ENCODE measurements at places on chromosomes 5 and 9.

DNA sequence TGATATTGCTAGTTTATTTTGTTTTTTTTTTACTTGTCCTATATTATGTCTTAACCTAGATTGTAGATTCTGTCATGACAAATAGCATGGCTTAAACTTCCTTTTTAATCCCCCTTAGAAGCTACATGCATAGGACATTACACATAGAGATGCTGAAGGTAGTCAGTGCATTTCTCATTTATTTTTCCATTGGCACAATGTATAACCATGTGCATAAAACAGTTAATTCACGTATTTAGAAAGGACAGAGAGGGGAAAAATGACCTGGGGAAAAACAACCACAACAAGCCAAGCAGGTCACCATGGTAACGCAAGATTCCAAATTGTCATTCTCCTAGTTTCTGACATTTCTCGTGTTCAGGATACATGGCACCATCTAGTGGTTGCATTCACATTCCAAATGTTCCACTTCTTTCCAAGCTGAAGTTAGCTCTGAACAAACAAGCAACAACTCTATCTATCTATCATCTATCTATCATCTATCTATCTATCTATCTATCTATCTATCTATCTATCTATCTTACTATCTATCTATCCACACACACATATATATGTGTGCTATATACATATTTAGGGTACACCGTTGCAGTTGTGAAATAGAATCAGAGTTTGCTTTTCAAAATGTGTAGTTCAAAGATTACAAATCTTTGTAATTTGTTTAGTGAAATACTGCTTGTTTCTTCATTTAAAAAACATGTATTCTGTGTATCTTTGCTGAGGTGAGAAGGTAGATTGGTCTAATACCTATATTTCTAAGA, 487.2 kb upstream of the ST8SIA4 start:
- peak; percentile 35 for DNase-seq

DNA sequence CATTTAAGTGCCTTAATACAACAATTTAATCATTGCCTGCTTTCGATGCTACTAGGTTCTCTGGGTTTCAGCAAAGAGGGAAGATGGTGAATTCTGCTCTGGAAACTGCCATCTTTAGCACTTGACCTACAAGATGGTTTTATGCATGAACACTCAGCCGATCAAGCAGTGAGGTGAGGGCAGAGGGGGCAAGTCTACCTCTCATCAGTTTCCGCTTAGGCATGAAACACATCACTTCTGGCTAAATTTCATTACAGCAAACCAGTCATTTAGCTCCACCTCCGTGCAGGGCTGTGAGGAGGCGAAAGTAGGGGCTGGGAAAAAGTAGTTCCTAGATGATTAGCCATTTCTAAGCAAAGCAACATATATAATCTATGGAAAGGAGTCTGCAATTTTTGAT, 1018.0 kb downstream of the CDH18 start:
- no peak for DNase-seq

DNA sequence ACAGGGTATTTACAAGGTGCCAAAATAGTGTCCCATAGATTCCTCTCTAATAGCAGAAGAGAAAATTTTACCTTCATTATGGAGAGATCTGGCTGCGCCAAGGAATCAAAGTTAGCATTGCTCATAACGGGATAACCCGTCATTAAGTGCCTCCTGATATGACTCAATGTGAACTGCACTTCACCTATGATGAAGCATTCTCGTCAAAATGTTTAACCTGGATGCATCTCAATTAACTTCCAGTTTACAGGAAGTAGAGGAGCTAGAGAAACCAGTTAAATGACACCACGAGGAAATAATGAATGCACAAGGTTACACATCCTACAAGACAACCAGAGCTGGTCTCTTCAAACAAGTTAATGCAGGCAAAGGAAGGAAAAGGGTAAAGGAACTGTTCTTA, 17.2 kb downstream of the FBXW11 start:
- no peak for DNase-seq

- DNase-seq = no peak
These were observed 9.2 kb downstream of the NR5A1 start for GRCh38 chr9:124498040-124498439.

DNA sequence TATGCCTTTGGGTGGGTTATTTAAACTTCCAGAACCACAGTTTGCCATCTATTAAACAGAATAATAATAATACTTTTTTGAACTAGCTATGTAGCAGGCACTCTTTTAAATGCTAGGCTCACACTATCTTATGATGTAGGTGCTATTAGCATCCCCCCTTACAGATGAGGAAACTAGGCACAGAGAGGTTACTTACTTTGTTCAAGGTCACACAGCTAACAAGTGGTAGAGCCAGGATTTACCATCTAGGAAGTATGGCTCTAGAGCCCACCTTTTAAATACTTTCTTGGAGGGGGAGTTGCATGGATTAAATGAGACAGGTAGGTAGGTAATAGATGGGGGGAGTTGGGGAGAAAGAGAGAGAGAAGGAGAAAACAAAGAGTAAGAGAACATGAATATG, 95.3 kb upstream of the NR3C1 start:
- DNase-seq = no peak

DNA sequence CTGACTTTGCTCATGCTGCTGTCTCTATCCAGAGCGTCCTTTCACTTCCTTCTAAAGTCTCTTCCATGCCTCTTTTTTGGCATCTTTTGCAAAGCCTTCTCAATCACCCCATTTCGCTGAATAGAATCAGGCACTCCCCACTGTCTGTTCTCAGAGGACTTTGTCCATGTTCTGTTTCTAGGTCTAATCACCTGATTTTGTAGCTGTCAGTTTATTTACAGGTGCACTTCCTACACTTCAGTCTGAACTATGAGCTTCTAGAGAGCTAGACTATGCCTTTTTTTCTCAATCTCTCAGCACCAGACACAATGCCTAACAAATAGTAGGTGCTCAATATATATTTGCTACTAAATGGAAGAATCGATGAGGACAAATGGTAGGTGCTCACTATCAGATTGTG, 29.9 kb downstream of the TLR4 start:
- no peak for DNase-seq

DNA sequence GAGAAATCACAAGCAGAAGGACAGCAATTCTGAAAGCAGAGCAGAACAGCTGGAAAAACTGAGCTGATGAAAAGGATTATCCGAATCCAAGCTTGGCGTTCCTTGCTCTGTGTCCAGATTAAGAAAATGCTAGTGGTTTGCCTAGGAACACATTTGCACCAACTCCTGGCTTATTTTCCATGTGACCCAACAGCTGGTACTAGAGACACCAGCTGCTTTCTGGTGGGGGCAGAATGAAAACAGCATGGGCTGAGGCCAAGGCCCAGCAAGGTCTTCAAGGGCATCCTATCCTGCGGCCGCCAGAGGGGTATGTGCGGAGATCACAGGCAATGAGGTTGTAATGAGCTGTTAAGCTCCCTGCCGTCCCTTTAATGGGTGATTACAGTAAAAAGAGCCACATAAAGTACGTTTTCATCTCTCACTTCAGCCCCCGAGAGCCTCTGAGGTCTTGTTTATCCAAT, 131.5 kb downstream of the DOCK8 start:
- no peak for DNase-seq

DNA sequence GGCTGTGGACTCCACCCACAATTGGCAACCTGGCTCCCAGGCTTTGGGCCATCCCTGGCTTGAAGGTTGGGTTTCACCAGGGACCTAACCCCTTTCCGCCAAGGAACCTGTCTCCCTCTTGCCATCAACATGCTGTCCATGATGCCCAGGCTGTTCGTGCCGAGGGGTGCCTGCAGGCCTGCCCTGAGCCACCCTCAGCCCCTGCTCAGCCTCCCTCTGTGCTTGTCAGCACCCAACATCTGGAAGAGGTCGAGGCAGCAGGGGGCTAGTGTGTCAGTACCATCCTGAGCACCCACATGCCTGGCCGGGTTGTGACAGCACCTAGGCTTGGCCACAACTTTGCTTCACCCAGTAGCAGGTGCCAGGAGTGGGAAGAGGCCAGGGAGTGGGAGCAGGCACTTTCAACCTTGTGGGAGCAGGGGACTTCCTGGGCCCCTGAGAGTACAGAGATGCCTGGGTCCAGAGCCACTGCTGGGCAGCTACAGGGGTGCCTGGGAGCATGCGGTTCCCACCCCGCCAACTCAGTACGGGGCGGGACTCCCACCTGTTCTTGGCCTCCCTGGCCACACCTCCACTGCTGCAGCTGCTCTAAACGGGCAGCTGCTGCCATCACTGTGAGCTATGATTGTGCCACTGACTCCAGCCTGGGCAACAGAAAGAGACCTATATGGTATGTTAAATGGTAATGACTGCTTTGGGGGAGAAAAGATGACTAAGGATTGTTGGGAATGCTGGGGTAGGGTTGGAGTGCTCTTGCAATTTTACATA, 6.3 kb downstream of the PDCD1LG2 start:
- DNase-seq = no peak

GRCh38 chr5:65771266-65771665, 49.3 kb downstream of the NLN start:
- DNase-seq = no peak

GRCh38 chr5:175693741-175694140, 35.9 kb downstream of the HRH2 start:
- DNase-seq = no peak

- DNase-seq = no peak
These were observed 883.9 kb upstream of the DMAC1 start for GRCh38 chr9:8683496-8683895.

DNA sequence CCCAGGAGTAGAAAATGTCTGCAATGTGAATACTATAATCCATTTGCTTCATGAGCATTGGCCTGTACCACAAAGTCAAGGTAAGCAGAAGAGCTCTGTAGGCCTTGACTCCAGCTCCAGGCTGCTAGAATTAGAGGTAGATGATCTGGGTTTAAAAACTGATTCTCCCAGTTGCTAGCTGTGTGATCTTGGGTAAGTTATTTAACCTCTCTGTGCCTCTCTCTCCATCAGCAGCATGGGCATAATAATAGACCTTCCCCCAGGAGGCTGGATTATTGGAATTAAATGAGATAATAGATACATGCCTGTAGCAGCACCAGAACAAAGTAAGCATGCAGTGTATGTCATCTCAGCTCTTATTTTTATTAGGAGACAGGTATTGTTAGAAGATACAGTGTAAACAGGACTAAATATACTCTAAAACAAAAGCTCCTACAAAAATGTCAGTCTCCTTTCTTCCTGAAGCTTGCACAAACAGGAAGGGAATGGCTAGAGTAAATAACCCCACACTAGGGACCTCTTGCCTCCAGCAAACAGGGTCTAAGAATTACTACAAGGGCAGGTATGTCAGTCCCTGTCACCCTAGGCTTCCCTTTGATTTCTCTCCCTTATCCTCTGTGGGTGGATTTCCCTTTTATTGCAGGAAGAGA, 57.5 kb downstream of the PSAT1 start:
- DNase-seq = no peak

DNA sequence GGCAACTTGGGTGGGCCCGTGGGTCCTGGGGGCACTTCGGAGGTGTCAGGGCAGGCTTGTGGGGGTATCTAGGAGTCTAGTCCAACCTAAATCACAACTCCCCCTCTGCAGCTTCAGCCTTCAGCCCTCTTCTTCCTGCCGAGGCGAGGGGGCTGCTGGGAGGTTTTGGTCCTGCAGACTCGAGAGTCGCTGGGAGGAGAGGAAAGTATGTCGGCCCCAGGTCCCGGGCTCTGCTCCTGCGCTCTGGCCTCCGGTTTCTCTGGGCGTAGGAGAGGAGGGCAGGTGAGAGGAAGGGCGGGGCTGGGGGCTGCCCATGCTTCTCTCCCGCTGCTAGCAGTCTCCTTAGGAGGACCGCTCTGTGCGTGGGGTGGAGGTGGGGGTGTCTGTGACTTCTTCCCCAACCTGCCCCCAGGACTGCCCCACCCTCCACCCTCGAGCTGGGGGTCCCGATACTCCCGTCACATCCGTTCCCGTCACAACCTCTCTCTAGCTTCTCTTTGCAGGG, 139.8 kb upstream of the COL5A1 start:
- no peak for DNase-seq

DNA sequence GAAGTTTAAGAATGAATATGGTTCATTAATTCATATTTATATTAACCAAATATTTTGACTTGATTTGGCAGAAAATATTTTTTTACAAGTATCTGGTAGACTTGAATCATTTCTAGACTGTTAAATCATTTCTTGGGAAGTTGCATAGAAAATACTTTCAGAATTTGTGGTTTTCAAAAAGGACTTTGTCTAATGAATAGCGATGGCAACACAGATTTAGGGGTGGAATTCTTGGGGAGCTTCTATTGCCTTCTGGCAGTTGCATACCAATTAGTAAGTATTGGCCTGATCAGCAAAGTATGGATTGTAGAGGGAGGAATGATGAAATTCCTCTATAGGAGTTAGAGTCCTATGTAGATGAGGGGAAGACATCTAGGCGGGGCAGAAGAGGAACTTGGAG, 68.6 kb upstream of the CKMT2 start:
- no peak for DNase-seq

DNA sequence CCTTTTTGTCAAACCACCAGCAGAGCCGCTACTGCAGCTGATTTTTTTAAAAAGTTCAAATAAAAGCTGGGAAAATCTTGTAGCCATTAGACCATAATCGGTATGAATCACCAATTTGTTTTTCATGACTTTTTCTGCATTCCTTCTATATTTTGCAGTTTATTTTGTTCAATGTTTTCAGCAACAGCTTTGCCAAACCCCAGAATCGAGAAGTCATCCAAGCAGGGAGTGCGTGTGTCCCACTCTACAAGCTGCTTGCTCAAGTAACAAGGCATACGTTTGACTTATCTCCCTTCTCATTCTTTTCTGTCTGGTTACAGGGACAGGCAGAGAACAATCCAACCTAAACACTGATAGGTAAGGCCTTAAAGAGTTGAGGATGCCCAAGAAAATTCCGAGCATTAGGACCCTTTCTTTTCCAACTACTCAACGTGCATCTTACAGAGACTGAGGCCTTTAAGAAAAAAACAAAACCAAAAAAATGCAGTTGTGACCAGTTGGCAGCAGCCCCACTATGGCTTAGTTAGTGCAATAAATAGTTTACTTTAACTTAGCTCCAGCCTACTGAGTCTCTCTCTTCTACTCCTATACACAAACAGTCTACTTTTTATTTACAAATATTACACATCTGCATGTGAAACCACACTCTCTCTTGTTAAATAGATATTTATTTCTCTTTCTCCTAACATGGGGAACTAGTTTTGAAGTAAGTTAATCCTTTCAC, 134.7 kb upstream of the SLIT3 start:
- no peak for DNase-seq

DNA sequence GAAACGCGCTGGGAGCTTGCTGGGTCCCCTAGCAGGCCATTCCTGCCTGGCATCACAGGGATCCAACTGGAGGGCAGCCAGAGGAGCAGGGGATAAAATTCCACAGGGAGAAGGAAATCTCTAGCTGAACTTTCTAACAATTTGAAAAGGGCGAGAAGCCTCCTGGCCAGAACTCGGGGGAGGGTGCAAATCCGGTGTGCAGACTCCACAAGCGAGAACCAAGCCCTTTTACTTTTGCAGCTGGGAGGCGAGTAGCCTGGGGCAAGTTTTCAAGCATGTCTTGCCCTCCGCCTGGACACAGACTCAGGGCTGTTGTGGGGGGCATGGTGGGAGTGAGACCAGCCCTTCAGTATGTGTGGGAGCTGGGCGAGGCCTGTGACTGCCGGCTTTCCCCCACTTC, 14.3 kb upstream of the POU5F2 start:
- no peak for DNase-seq

DNA sequence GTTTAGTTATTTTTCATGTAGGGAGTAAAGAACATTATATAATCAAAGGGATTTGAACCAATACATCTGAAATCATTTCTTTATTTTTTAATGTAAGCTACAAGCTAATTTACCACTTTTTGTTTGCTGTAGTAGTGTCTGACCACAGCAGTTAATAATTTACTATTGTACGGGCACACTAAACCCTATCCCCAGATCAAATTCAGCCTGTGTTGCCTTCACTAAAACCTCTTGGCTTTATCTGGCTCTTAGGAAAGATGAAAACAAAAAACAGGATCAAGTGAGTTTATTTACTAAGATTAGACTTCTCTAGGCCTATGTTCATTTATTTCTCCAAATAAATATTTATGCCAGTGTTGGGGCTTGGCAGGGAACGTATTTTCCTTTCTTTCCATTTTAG, 384.1 kb downstream of the EBF1 start:
- DNase-seq = no peak

All from NCI-H1105 (cell line).